ENCODE measurements at places on chromosomes 7 and 10.

DNA sequence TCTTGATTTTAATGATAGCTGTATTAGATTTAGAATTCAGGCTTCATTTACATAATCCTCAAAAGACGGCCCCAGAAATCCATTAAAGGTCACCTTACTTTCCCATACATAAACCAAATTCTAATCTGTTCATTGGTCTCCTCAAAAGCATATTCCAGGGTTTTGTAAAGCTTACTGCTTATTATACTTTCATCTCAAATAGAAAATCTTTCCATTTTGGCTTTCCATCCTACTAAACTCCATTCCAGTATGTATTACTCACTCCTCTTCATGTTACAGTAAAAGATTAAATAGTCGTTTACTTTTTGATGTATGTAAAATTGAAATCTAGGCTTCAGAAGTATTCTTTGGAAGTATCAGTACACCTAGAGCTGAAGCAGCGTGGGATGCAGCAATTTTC lies 143.5 kb upstream of the LRRN3 start:
- no peak for DNase-seq

- DNase-seq: no peak
Observed at GRCh38 chr7:66173856-66174255, 31.3 kb upstream of the TPST1 start.

- DNase-seq: no peak
Observed at GRCh38 chr7:96959135-96959534, 46.2 kb upstream of the DLX6 start.

DNA sequence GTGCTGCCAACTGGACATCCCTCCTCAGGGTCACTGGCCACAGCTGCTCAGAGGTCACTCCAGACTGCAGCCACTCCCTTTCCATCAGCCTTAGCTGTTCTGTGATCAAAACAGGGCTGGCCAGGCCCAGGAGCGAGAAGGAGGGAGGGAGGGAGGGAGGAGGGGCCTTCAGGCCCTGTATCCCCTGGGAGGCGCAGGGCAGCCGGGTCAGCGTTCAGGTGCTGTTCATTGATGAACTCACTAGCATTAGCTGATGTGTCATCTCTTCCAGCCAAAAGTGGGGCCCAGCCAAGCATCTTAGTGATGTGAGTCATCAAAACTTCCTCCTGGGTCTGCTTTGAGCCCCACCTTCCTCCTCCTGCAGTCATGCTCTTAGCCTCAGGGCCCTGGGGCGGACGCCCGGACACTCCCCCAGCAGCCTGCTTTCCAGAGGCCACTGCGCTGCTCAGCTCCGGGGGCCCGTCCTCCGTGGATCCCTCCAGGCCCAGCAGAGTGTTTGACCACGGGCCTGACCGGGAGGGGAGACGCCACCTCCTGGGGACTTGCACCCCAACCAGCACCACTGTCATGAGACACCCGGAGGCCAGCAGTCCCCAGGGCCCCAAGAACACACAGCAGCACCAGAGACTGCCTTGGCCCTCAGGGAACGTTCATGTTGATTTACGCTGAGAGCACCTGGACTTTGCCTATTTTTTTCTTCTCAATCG lies 149.2 kb downstream of the PRKAG2 start:
- peak; percentile 85 for DNase-seq

- no peak for DNase-seq
Observed at GRCh38 chr7:25677595-25677994, 449.3 kb upstream of the NPVF start.

DNA sequence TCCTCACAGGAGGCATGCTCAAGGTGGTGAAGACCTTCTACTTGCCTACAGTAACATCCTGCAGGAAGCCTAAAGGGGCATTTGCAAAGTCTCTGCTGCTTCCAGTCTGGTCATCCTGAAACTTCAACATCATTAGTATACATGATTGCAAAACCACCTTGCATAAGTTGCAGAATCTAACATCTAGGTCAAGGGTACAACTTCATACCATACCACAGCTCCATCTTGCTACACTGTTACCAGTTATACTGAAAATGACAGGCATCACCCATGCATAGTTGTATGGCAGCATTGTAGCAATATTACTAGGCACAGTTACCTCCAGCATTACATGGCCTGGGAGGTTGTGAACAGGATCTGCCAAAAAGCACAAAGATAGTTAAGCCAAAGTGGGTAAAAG lies 13.7 kb upstream of the MACROH2A2 start:
- no peak for DNase-seq

DNA sequence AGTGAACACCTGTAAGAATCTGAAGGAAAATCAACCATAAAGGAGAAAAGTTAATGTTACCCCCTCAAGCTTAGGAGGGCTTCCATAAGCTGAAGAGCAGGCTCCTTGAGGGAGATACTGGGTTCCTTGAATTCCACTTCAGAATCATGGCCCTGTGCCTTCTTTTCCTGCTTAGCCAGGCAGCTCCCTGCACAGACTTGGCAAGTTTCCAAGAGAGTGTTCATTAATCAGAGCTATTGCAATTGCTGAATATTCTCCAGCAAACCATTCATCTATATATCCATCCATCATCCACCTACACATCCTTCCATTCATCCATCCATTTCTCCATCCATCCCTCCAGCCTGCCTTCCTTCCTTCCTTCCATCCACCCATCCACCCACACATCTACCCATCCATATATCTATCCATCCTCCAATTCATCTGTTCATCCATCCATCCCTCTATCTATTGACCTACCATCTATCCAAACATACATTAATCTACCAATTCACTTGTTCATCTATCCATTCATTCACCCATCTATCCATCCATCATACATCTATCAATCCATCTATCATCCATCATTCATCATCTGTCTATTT lies 574.4 kb downstream of the PTPRN2 start:
- DNase-seq: no peak

DNA sequence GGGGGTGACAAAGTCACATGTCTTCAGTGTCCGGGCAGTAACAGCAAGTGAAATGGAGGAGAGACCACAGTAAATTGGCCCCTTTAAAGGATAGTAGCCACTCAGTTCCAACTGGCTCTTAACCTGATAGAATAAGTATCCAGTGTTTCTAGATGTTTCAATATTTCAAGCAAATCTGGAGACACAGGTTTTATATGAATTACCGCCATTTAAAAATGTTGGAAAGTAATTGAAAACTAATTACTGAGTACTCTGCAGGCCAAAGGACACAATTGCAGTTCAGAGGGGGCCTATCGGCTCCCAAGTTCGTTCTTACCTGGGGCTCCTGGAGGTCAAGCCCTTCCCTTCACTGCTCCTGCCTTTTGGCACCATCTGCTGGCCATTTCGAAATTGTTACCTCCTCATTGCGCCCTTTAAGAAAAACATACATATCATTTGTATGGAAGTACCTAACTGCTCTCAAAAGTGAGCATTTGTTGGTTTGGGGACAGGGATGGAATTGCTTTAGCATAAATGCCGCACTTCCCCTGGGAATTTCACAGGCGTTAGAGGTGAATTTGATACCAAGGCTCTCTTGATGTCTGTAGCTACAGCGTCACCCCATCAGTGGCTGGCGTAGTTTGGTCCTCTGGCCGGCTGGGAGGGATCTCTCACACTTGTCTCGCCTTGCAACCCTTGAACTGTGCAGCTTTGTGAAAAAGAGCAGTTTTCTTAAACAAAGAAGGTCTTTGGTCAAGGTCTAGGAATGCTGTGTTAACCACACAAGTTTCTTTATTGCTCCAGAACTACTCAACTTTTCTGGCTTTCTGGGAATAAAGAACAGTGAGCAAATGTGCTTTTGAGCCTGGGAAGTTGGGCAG lies 220.0 kb downstream of the ARHGAP21 start:
- DNase-seq: no peak

- DNase-seq: no peak
Observed at GRCh38 chr7:6395898-6396595, 51.7 kb downstream of the DAGLB start.

GRCh38 chr7:153616711-153617325 lies 435.4 kb upstream of the DPP6 start:
- DNase-seq: no peak

DNA sequence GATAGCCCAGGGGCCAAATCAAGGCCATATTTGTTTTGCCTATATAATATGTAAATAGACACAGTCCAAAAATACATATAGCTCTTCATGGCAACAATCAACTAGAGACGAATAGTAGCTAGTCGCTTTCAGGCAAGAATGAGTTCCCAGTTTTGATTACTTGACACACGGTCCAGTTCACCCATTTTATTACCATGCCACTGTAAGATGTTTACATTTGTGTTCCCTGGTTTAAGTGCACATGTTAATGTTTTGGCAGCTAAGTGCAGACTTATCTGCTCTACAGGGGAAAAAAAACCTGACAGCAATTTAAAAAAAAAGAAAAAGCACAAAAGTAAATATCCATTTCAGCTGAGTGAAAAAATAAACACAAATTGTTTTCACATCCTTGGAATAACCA lies 213.1 kb downstream of the TPK1 start:
- DNase-seq: no peak

DNA sequence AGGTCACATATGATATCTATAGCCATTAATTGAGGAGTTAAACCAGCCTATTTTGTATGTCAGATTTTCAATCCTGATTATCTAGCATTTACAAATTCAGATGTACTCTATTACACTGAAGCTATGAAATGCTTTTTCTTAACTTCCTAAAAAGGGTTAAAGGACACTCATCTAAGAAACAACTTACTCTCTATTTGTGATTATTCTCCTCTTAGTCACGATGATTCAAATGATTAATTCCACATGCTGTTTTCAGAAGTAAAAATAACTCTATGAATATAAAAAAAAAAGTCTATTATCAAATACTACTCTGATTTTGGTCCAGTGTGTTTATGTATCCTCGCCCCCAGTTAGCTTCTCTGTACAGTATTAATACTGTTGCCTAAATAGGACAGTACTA lies 1199.9 kb downstream of the GATA3 start:
- no peak for DNase-seq

DNA sequence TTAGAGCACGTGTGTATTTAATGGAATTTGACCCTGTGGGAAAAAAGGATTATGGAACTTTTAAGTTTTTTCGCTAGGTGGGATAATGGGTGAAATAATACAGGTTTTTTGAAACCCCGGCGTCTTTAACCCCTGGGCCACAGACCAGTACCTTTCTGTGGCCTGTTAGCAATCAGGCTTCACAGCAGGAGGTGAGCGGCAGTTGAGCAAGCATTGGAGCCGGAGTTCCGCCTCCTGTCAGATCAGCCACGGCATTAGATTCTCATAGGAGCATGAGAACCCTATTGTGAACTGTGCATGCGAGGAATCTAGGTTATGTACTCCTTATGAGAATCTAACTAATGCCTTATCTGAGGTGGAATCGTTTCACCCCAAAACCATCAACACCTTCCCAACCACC lies 28.6 kb downstream of the WAC start:
- no peak for DNase-seq

DNA sequence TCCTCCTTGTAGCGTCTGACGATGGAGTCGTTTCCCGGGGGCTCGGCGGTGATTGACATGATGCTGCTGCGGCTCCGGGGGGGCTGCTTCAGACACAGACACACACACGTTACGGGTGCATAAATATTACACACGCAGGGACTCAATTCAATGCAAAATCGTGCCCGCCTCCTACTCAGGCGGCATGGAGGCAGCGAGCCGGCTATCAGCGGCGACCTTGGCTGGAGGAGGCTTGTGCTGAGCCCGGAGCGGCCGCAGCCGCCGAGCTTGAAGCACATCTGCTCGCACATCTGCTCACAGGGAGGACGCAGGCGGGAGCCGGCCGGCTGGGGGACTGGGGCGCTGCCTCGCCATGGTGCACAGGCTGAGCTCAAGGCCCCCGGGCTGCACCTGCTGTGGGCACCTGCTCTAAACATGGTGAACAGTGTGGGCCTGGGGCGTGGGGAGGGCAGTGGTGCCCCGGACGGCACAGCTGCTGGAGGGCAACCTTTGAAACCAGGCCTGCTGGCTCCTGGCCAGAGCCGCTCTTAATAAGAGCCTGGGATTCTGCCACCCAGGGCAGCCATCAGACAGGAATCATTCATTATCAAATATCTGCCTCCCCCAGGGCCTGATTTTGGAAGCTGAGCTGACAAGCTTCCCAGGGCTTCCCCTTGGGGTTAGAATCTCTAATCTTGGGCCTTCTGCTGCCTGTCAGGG lies 84.7 kb upstream of the GNA12 start:
- no peak for DNase-seq

DNA sequence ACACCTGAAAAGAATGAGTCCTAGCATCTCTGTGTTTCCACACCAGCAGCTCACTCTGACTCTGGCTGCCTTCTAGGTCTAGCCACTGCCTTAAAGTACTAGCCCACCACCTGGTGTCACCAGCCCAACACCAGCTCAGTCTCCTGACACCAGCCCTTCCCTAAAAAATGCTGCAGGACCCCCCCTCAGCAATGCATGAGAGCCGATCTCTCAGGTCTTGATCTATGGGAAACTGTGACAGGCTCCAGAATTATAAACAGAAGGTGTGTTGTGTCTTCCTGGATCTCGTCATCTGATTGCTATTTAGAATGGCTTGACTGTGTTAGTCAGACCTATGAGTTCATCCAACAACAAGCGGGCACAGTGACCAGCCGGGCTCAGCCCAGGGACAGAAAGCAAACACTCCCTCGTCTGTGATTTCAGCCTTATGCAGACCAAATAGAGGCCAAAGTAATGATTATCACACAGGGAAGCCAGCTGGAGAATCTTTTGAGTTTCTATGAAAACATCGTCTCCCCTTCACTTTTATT lies 66.6 kb downstream of the CUBN start:
- peak; percentile 13 for DNase-seq

GRCh38 chr10:30415593-30415992 lies 18.4 kb upstream of the MAP3K8 start:
- no peak for DNase-seq

Measured in 8988T (cell line).